ENCODE measurements at places on chromosomes 5 and 9. TPM values are rescaled to one million over a fixed set of nuclear protein-coding genes. Genes with fewer than 3 reads are reported as not detected.

Gene SH3RF2
- total RNA-seq, result not detected

Gene QRFP
- total RNA-seq, result not detected

Gene CCNI2
- not detected for total RNA-seq

Gene RAB3C
- total RNA-seq, result not detected

Gene PCDHGC3
- 95.9 TPM for total RNA-seq

Gene NEUROG1
- not detected for total RNA-seq

Gene DMRT2
- not detected for total RNA-seq

Gene OLFML2A
- total RNA-seq, result 1.6 TPM

Gene CAMSAP1
- 15.5 TPM for total RNA-seq

Gene BTNL8
- total RNA-seq, result not detected

Gene ARHGEF28
- total RNA-seq, result 1.2 TPM

Gene ISL1
- total RNA-seq, result not detected

Gene CENPP
- total RNA-seq, result 2.4 TPM

Gene TLX3
- not detected for total RNA-seq

Gene IL4
- not detected for total RNA-seq

All from cardiac ventricle fibroblast (primary cell).